ENCODE measurements at places on chromosomes 11 and 22. TPM values are rescaled to one million over a fixed set of nuclear protein-coding genes. Genes with fewer than 3 reads are reported as not detected.

GRCh38 chr11:2134022-2135010, 4.9 kb downstream of the IGF2 start:
- no peak for DNase-seq

GRCh38 chr22:27588268-27588667, 213.3 kb downstream of the MN1 start:
- DNase-seq = no peak

GRCh38 chr11:124754309-124754708, 2.3 kb upstream of the VSIG2 start:
- no peak for DNase-seq

Gene MMP13
- not detected for total RNA-seq

Gene OR51B5
- total RNA-seq = not detected

All from neural crest cell (in vitro differentiated cells).